NCI-H1694 (cell line): ENCODE measurements at places on chromosomes 1 and 21.

- DNase-seq: no peak
These were observed 114.2 kb downstream of the SLC16A1 start for GRCh38 chr1:112841825-112842224.

DNA sequence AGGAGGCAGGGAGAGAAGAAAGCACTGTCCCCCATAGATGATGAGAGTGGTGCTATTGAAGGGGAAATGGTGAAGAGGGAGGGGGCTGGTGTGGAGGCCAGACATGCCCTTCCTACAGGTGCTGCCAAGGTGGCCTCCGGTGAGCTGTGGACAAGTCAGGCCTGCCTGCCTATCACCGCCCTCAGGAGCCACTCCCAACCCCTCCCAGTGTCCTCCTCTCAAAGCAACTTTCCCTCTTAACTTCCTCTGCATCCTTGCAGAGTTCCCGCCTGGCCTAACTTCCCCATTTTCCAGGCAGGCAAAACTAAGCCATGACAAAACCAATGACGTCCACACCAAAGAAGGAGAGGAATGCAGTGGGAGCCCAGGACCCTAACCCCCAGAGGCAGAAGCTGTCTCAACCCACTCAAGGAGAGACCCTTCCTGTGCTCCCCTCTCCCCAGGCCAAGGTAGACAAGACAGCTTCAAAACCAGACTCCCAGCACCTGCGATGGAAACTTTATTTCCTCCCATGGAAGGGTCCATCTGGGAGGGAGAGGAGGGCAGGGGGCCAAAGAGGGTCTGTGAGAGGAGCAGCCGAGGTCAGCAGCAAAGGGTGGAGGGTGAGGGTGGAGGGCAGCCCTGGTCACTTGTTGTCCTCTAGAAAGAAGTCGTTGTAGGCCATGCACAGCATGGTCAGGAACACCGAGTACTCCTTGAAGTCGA lies 1.0 kb upstream of the S100A6 start:
- DNase-seq: no peak

DNA sequence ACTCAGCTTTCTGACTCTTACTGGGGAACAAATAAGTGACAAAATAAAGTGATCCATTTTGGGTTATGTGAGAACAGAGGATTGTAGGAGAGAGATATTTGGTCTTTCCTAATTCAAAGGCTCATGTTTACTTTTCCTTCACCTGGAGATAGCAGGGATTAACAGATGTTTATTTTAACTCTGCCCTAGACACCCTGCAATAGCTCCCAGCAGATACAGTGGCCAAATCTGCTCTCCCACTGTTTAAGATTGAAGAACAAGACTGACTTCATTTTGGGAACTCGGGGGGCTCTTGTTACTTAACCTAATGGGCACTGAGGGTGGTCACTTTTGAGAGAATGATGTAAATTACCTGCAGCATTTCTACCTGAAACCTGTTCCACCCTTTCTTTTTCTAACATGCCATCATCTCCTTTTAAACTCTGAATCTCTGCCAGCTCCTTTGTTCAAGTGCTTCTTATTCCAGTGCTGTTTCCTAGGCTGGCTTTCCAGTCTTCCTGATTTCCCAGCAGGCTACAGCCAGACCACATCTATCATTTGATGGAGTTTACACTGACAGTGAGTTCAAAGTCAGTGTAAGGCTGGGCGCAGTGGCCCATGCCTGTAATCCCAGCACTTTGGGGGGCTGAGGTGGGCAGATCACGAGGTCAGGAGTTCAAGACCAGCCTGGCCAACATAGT lies 90.0 kb downstream of the SELENOF start:
- no peak for DNase-seq

DNA sequence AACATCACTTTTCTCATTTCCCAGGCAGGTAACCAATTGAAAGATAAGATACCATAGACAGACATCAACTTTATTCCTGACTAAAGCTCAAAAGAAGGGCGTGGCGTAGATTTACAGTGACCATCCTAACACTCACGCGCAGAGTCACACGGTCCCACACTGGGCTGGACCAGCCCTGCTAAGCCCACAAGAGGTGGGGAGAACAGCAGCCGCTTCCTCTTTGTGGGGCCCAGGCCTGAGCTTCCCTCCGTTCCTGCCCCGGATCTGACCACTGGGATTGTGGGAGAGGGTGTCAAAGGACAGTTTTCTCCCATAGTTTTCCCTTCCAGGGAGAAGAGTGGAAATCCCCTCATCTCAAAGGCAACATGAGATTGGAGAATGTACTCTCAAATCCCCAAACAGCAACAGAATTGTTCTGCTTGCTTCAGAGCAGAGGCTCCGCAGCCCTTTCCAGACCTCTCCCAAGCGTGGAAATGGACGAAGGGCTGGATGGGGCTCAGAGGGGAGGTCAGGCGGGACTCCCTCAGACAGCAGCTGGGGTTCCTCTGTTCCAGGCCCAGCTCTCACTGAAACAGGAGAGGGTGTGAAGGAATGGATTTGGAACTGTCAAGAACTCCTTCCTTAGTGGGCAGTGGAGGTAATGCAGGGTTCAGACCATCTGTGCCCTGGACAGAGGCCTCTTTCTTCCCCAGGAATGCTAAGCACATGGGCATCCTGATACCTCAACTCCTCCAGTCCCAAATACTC lies 33.7 kb downstream of the L1TD1 start:
- no peak for DNase-seq

DNA sequence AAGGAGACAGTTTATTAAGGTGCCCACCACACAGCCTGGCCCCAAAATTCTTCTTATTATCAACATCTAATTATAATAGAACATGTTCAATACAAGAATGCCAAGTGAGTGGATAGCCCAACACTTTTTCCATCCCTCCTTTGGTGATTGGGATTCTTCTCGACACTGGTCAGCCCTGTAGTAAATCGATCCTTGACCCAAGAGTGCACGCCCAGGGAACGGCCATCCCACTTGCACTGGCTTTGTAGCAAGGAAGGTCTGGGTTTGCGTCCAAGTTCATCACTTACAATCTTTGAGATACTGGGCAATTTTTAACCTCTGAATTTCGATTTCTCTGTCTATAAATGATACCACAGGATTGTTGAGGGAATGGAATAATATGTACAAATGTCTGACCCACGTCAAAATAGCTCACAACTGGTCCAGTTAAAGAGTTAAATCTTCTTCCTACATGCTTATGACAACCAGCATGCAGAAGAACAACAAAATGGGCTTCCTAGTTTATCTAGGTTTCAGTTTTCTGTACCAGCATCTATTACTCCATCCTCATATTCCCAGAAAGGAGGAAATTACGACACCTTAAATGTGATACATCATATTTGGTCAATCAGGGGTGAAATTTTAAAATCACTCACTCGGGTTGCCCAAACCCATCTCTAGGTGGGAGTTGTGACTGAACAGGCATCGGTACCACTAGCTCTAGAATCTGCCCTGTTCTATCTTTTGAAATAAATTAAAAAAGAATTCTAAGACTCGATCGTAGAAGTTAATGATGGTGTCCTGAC lies 161.8 kb downstream of the CLIC6 start:
- no peak for DNase-seq

DNA sequence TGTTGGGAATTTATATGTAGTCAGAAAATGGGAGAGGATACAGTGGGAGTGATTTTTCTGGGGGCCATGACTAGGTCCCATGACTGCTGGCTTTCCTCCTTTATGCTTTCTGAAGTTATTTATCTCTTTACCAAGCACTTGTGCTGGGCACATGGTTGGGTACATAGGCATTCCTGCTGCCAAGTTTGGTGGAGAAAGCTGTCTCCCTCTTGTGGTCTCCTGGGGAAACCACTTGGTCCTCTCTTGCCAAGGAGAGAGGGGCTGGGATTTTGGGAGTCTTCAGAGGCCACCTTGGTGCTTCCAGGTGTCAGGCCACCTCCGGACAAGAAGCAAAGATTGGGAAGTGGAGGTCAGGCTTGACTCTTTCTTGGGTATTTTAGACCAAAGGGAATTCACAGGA lies 120.2 kb upstream of the KCNE2 start:
- DNase-seq: peak; percentile 9

- no peak for DNase-seq
These were observed 31.6 kb downstream of the TMCC2 start for GRCh38 chr1:205259324-205259832.

GRCh38 chr1:10901091-10901890 lies 104.8 kb upstream of the CASZ1 start:
- no peak for DNase-seq

DNA sequence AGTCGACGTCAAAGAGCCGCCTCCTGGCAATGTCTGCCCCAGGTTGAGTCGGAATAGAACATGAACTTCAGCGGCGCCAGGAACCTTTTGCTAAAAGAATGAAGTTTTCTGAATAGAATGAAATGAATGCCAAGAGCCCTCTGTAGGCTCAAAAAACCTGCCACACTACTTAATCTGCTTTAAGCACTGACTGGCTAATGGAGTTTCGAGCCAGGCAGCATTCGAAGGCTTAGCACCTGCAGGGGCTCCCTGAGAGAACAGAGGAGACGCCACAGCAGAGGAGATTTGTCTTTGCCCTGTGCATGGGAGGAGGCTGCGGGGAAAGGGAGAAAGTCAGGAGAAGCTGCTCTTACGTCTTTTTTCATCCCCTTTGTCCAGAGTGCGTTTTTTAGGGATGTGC lies 641.7 kb downstream of the AJAP1 start:
- DNase-seq: no peak

- DNase-seq: no peak
These were observed 130.6 kb downstream of the EIF4G3 start for GRCh38 chr1:21046132-21046531.

DNA sequence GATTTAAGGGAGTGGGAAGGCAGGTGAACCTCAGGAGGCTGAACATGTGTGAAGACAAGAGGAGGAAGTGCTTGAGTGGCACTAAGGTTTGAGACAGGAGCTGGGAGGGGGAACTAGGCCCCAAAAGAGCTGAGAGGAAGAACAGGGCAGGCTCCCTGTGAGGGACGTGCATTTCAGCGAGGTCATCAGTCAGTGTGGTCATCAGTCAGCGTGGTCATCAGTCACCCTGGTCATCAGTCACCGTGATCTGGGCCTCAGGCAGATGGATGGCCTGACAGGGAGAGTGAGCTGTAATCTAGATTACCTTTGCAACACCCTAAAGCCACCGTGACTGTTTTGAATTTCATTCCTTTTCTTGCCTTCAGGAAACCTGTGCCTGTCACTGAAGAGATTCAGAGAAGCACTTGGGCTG lies 29.1 kb downstream of the VTCN1 start:
- DNase-seq: no peak
